ENCODE measurements at places on chromosomes 1 and 21.
A peak's percentile ranks its signal among the peaks of the same experiment; 100 is the strongest.

GRCh38 chr1:215475796-215476481, 91.2 kb upstream of the KCTD3 start:
- no peak for DNase-seq

- no peak for DNase-seq
Observed at GRCh38 chr21:31457675-31458074, 113.6 kb upstream of the TIAM1 start.

GRCh38 chr1:38677311-38677710, 182.3 kb downstream of the RRAGC start:
- no peak for DNase-seq

DNA sequence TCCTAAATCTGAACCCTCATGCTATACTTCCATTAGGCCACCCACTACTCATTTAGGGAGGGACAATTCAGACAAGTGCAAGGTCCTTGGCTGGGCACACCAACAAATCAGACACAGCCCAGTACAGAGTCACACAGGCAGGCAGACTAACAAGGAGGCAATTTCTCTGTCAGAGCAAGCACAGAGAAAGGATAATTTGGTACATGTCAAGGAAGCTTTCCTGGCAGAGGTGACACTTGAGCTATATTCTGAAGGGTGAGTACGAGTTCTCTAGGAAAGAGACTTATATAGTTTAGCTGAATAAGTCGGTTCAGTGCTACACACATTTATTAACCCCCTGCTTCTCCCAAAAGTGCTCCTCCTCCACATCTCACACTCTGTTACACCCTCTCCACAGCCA, 455.9 kb downstream of the OMA1 start:
- no peak for DNase-seq

- no peak for DNase-seq
Observed at GRCh38 chr1:101136739-101137138, 100.1 kb upstream of the S1PR1 start.

- no peak for DNase-seq
Observed at GRCh38 chr1:27372022-27372807, 2.4 kb downstream of the FCN3 start.

DNA sequence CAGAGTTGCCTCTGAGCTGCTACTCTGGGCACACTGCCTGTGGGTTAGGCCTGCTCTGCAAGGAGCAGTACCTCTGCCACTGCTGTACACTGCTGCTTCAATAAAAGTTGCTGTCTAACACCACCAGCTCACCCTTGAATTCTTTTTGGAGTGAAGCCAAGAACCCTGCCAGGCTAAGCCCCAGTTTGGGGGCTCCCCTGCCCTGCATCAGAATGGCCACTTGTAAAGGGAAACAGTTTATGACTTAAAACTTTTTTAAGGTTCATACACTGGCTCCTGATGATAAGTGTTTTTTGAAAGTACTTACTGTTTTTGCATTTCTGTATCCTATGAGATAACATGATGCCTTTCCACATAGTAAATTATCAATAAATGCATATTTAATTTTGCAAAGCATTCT, 310.0 kb downstream of the LMO4 start:
- DNase-seq = no peak

DNA sequence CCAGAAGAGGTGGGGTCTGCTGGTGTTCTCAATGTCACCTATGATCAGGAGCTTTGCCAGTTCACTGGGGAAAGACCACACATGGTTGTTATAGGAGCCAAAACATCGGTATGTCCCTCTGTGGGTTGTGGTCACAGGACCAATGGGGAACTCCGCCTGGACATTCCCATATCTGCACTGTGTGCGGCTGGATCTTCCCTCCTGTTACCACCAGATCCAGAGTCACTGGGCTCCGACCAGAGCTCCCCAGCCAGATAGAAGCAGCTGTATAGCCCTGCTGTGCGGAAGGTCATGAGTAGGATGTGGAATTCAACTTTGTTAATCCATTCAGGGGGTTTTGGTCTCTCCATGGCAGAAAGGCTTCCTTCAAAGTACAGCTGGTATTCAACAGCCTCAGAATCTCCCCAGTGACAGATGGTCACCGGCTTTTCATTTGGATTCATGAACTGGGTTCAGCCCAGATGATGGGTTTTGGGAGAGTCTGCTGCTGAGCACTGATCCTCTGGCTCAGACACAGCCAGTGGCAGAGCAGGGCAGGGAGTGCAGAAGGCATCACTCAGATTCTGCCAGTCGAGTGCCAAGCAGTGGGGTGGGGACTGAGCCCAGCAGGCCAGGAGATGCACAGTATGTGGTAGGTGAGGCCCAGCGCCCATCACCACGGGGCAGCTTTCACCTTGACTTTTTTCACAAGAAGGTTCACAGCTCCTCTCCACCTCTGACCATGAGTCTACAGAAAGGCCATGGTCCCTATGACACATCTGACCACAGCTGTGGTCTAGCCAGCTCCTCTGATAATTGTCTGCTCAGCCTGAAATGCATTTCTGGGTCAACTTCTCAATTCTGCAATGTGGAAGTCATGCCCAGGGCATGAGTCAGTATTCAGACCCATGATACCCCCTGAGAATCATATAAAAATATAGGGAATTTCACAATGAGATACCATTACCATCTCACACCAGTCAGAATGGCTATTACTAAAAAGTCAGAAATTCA, 2.9 kb upstream of the SHCBP1L start:
- no peak for DNase-seq

- DNase-seq = peak; percentile 66
Observed at GRCh38 chr1:154198756-154199562, 7.1 kb upstream of the TPM3 start.

GRCh38 chr1:24151175-24151533, 8.2 kb upstream of the IL22RA1 start:
- DNase-seq = no peak

- no peak for DNase-seq
Observed at GRCh38 chr1:178574345-178574744, 61.4 kb downstream of the TEX35 start.

GRCh38 chr1:1407636-1408318, 684 bp upstream of the MRPL20 start:
- DNase-seq = no peak

GRCh38 chr1:154006136-154006535, 15.6 kb downstream of the RPS27 start:
- no peak for DNase-seq

GRCh38 chr1:202009326-202010179, 834 bp upstream of the ELF3 start:
- DNase-seq = peak; percentile 70

GRCh38 chr1:156532374-156532773, 31.8 kb upstream of the MEF2D start:
- no peak for DNase-seq

DNA sequence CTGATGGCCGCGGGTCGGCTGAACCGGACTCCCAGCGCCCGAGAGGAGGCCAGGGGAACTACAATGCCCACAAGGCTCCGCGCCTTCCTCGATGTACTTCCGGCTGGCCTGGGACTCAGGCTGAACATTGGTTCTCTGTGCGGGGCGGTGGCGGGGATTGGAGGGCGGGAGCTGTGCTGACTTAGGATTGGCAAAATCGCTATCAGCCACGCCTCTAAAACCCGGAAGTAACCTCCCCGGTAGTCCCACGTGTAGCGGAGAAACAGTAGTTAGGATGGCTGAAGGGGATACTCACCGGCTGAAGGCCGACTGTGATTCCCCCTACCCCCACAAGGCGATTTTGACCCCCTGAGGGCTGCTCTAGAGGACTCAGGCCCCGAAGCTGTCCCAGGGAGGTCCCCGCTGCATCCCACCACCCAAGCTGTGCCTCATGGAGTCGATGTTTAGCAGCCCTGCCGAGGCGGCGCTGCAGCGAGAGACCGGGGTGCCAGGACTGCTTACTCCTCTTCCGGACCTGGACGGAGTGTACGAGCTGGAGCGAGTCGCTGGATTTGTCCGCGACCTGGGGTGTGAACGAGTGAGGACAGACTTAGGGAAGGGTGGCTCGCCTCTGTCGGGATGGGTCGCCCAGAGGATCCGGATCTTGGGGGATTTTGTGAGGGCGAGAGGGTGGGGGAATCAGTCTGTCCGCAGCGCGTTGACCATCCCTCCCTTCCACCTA, at the start of gene DPH2:
Gene DPH2, plus strand, starts transcription at position 265 of the 721 bp plus-strand sequence. Its CDS starts 166 bp downstream, at position 431.
- peak; percentile 96 for DNase-seq

- no peak for DNase-seq
Observed at GRCh38 chr1:64933296-64934070, 32.9 kb downstream of the JAK1 start.

DNA sequence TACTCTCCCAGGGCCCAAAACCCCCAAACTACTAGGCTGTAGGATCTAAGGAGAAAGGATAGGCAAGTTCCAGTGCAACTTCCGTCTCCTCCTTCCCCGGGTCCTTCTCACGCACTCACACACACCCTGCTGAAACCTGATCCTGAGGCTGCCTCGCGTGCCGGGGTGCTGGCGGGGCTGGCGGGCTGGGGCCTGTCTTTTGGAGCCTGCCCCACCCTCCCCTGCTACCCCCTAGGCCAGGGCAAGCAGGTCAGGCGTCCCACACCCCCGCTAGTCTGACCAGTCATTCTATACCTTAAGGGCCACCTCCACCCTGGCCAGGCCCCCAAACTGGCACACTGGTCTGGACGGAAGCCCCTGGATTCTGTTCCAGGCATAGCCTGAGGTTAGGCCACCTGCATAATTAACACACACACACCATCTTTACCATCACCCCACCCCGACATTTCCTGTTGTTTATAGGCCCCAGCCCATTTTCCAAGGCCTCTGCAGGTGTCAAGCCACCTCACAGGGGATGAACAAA, 48.3 kb upstream of the ARTN start:
- no peak for DNase-seq

DNA sequence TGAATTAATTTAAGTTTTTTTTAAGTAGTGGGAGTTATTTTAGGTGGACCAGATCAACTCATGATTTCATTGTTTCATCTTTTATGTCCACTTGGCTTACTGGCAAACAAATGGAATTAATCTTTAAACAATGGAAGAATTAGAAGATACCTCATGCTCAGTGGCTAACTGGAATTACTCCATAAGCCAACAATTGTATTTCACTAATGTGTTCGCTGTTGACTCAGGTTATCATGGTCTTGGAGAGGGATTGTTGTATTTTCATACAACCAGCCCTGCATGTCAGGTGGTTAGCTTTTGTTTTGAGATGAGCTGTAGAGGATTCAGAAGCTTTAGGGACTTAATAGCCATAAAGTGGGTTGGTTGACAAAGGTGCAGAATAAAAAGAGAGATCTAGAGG, 57.2 kb upstream of the HMCN1 start:
- DNase-seq = no peak

DNA sequence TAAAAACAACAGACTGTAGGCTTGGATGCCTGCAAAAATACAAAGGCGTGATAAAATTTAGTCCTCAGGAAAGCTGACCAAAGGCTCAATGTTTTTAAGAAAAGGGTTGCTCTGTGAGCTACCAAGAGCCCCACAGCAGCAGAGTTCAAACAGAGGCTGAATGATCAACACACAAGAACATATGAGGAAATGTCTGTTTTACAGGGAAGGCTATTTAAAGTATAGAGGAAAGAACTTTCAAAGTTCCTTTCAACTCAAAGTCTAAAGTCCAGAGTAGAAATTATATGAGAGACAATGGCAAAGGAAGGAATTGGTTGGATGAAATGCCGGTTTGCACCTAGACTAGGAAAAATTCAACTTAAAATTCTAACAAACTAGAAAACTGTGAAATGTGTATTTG, 8.6 kb downstream of the CLSTN1 start:
- DNase-seq = no peak

DNA sequence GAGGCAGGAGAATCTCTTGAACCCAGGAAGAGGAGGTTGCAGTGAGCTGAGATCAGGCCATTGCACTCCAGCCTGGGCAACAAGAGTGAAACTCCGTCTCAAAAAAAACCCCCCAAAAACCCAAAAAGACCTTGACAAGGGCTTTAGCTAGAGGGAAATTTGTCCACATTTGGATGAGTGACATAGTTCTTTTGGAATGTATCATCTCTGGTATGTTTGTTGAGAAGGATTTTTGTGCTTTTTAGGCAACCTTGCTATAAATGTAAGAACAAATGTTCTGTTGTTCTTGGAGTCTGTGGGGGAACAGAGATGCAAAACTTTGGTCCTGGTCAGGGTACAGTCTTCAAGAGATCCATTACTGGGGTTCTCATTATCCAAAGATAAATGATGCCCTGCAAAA, 28.9 kb downstream of the INAVA start:
- DNase-seq = no peak

DNA sequence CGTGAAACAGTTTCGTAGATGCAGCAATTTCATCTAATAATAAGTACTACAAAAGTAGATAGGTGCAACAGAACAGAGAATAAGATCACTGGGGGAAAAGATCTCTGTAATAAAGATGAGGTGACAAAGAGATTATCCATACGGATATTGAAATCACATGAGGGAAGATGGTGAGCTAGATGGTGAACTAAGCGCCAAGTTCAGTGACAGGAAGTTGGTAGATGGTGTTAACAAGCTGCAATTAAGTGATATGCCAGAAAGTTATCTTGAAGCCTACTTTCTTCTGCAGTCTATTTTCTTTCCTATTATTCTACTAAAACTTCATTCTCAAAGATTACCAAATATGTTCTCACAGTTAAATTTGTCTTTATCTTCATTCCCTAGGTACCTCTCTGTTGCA, 7.1 kb downstream of the LRIF1 start:
- no peak for DNase-seq

- no peak for DNase-seq
Observed at GRCh38 chr1:62362926-62363325, 43.7 kb upstream of the KANK4 start.

DNA sequence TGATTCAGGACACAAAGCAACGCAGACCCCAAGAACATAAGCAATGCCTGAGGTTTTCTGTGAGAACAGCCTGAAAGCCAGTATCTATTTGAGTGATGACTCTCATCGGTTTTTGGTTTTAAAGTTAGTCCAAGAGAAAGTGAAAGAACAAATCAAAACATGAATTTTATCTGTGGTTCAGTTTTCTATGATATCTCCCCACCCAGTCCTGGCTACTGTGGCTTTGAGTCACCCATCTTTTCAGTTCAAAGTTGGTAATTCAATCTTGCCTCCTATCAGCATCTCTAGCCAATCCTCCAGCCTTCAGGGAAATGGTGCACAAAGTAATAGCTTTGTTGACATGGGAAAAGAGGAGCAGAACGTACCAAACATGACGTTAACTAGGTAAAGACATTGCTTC, 40.5 kb upstream of the KRTAP19-8 start:
- DNase-seq = no peak

DNA sequence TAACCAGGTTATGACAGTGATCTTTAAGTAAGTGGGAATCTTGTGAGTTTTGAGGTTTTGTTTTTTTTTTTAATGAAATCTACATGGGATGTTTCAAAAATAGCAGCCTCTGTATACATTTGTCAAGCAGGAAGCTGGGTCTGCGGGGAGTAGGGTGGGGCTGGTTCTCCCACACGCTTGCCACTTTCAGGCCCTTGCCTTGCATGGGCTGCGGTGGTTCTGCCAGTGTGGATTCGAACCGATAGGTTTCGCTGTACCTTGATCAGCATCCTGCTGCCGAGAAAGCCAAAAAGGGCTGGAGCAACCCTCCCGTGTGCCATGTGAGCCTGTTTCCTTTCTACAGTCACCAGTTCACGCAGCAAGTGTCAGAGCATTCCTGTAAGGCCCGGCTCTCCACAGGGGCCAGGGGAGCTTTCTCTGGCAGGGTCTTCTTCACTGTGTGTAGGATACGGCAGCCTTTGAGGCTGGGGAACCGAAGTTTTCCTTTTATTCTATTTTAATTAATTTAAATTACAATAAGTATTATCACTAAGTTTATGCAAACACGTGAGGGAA, 79.2 kb upstream of the SAMD11 start:
- no peak for DNase-seq

GRCh38 chr1:47761974-47762373, 235.2 kb downstream of the TRABD2B start:
- DNase-seq = no peak

- DNase-seq = no peak
Observed at GRCh38 chr1:116931016-116931918, 21.6 kb downstream of the PTGFRN start.
